ENCODE measurements at places on chromosomes 7 and 10.

GRCh38 chr7:124720195-124720594, 45.4 kb downstream of the GPR37 start:
- DNase-seq, result no peak

GRCh38 chr7:24169077-24169624, 114.8 kb upstream of the NPY start:
- no peak for DNase-seq

DNA sequence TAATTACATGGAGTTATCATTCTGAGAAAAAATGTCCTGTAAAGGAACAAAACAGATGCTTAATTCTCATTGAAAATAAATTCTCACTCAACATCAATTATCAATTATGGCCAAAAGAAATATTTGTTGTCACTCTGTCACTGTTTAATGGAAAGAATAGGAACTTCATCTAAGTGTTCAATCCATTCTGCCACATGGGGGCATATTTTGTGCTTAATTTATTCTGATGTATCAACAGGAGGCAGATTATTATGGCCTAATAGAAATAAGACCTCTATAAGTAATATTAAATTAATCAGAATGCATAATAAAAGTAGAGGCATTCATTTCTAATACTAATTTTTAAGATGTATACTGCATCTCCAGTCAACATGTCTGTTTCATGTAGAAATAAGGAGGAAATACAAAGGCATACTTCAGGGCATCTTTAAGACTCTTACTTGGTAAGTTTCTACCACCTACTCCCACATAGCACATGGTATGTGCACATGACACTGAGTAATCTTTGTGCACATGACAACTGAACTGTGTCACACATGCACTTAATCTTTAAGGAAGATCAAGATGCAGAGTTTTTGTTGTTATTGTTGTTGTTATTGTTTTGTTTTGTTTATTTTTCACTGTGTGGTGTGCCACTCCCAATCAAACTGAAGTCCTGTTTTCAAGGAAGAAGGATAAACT, 420.4 kb upstream of the SEMA3A start:
- peak; percentile 20 for DNase-seq

DNA sequence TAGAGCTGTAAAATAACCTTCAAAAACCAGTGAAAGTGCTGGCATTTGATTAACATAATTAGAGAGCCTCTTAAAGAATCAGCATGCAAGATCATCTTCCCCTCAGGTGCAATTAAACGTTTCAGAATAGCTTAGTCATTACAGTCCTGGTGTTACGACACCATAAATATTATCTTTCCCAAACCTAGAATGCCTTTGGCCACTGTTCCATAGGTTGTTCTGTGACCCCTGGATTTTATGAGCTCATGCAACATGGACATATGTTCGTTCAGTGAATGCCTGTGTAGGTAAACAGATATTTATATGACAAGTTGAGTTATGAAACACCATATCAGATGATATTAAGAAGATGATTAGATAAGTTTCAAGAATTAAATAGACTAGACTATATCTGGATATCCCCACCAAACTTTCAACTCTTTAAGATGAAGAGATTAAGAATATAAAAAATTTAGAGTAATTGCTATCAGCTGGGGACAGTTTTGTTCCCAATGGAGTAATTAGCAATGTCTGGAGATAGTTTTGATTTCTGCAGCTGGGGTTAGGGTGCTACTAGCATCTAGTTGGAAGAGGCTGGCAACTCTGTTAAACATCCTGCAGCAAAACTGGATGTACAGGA, 263.5 kb upstream of the DKK1 start:
- no peak for DNase-seq

DNA sequence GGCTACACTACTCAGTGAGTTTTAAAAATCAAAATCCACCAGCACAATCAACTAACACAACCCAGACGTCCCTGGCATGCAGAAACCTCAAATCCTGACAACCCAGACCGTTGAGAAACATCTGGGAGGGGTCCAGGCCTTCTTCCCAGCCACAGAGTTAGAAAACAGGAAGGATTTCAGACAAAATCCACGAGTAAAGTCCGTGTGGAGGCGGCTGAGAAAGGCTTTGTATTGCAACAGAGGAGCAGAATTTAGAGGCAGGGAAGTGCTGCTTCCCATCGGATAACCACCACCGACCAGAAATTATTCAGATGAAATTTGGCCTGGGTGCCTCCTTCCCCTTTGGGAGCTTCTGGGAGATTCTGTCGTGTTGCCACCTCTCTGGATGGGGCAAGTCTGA, 61.5 kb downstream of the TNS3 start:
- DNase-seq, result no peak

DNA sequence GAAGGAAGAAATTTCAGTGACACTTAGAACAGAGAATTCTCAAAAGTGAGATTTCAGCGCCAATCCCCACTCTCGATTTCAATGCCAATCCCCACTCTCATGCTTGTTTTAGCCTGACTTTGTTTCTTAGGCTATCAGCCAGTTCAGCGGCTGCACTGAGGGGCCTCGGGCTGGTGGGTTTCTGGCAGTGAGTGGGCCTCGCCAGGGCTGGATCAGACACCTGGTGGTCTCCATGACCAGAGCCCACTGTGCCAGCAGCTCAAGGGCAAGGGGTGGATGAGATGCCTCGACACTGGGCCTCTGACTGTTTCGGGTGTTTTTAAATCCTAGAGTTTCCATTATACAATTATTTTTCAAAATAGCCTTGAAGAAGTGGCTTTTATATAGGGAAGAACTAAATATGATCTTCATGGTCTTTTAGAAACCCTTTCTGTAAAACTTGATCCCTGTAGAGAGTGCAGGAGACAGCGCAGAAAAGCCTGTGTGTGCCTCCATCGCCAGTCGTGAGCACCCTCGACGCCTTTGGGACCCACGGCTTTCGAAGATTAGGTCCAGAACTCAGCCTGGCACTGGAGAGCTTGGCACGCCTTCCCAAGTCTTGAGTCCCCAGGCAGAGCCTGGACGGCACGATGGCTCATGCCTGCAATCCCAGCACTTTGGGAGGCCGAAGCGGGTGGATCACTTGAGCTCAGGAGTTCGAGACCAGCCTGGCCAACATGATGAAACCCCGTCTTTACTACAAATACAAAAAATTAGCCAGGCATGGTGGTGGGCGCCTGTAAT, 76.2 kb downstream of the INPP5A start:
- DNase-seq, result no peak

DNA sequence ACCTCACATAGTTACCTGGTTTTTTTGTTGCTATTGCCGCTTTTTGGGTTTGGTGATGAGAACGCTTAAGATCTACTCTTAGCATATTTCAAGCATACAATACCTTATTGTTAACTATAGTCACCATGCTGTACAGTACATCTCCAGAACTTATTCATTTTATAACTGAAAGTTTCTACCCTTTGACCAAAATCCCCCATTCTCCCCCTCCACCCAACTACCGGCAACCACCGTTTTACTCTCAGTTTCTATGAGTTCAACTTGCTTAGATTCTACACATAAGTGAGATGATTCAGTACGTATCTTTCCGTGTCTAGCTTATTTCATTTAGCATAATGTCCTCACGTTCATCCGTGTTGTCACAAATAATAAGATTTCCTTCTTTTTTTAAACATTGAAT, 86.7 kb upstream of the IL6 start:
- no peak for DNase-seq

DNA sequence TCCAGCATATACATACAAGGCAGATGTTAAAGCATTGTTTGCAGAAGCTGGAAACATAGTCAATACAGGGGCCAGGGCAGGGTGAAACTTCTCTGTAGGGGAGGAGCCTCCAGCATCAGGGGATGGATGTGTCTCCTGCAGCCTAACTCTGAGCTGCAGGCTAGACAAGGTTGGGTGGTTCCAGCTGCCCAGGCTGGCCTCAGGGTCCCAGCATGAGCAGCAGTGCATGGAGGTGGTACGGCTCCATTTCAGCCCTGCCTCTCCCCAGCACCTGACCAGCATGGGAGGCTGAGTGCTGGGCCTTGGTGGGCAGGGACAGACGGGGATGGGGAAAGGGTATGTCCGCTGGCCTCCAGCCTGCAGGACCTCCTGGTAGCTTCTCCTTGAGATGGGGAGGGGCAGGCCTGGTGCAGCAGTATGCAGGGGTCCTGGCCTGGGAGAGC, 7.4 kb upstream of the TBRG4 start:
- no peak for DNase-seq

GRCh38 chr7:17520941-17521340, 222.5 kb downstream of the AHR start:
- DNase-seq, result no peak

GRCh38 chr10:97629289-97629688, 4.0 kb downstream of the MORN4 start:
- DNase-seq, result no peak

GRCh38 chr7:99622596-99622995, 5.8 kb downstream of the ZSCAN25 start:
- DNase-seq, result no peak

GRCh38 chr7:80957226-80957777, 38.5 kb upstream of the SEMA3C start:
- no peak for DNase-seq

GRCh38 chr7:87416682-87417587, 58.5 kb downstream of the ABCB4 start:
- peak; percentile 67 for DNase-seq

DNA sequence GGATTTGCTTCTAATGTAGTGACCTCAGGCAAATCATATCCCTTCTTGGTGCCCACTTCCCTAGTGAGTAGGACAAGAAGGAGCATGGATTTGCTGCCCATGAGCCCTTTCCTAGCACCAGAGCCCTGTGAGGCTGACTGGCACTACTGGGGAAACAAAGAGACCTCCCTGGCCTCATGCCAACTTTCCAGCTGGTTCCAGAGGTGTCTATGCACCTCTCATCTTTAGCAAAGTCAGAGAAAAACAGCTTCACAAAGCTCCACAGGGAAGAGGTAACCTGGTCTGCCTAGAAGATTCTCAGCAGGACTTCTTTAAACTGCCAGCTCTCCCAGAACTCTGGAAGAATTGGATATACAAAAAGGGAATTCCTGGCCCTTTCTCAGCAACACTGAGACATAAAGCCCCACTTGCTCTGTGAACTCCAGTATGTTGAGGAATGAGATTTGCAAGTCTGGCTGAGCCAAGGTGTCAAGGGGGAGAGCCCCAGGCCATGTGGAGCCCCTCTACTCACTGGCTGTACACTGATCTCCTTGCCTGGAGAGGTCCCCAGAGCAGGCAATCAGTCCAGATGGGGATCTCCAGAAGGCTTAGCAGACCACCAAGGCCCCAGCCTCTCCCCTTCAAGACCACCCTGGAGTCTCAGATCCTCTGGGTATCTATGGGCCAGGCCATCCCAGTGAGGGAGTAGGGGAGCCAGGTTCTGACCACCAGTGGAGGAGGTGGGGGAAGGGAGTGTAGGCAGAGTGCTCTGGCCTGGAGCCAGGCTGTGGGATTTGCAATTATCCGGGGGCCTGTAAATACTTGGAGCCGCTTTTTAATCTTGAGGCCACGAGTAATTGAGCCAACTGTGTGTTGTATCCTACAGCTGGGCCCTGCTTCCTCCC, 24.4 kb upstream of the RBM20 start:
- DNase-seq, result no peak

GRCh38 chr10:89556600-89556999, 21.2 kb upstream of the SLC16A12 start:
- DNase-seq, result no peak

- no peak for DNase-seq
These were observed 618.6 kb downstream of the ZWINT start for GRCh38 chr10:55742487-55742886.

GRCh38 chr10:78386509-78386908, 352.8 kb downstream of the RPS24 start:
- no peak for DNase-seq

GRCh38 chr10:114017271-114017670, 26.4 kb upstream of the ADRB1 start:
- DNase-seq, result no peak

DNA sequence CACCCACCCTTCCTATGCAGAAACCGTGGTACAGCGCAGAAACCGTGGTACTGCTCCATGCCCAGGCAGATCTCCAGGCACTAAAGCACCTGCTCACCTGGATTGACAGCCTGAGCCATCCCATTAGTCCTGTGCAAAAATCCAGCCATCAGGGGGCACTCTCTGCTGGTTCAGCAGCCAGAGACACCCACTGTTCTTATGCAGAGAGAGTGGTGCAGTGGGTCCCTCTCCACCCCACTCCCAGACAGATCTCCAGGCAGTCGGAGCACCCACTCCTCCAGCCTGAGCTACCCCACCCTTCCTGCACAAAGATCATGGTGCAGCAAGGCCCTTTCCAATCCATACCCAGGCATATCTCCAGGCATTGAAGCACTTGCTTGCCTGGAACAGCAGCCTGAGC, 219.8 kb downstream of the CTNNA3 start:
- DNase-seq, result no peak

- DNase-seq, result no peak
These were observed 6.7 kb upstream of the PNLIP start for GRCh38 chr10:116538992-116539391.

- DNase-seq, result no peak
These were observed 112.5 kb downstream of the GNAI1 start for GRCh38 chr7:80247144-80247543.

DNA sequence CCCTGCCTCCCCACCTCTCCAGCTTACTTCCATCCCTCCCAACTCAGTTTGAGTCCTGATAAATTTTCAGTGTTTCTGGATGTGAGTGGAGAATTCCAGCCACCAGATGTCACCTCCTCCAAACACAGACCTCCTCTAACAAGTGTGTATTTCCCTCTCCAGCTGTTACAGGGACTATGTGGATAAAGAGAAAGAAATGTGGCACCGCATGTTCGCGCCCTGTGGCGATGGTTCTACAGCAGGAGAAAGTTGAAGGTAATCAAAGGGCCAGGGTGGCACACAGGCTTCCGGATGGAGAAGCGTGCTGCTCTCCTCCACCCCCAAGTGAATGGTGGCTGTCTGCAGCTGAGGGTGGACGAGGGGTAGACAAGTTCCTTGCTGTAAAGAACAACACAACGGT, 14.7 kb downstream of the FKBP6 start:
- DNase-seq, result peak; percentile 46

GRCh38 chr10:80894311-80894791, 356.6 kb downstream of the SH2D4B start:
- no peak for DNase-seq

GRCh38 chr7:157682064-157682945, 345.5 kb downstream of the DNAJB6 start:
- no peak for DNase-seq

DNA sequence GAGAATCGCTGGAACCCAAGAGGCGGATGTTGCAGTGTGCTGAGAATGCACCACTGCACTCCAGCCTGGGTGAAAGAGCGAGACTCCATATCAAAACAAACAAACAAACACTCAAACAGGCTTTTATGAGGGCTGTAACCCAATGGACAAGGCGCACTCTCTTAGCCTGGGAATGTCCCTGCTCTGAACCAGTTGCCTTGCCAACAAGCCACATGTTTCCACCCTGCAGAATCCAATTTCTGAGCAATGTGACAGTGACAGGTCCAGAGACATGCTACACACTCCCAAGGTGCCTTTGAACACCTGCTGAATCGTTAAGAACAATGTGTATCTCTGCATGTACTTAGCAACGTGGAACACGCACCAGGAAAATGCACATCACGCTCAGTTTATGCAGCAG, 186.8 kb upstream of the AUTS2 start:
- DNase-seq, result no peak

GRCh38 chr10:46057038-46057437, 11.0 kb upstream of the MSMB start:
- no peak for DNase-seq

GRCh38 chr10:19659920-19660655, 156.1 kb upstream of the PLXDC2 start:
- no peak for DNase-seq

- DNase-seq, result no peak
These were observed 22.9 kb downstream of the ATE1 start for GRCh38 chr10:121904888-121905287.

All from A549 (cell line).